ENCODE measurements at places on chromosomes 13 and 19. TPM values are rescaled to one million over a fixed set of nuclear protein-coding genes. Genes with fewer than 3 reads are reported as not detected.

- no peak for DNase-seq
Measured at GRCh38 chr13:32925506-32925905, 90.7 kb upstream of the KL start.

GRCh38 chr19:38648769-38649304, 1.4 kb downstream of the ACTN4 start:
- no peak for DNase-seq

ARRDC5 gene
- polyA plus RNA-seq, result not detected

- DNase-seq, result no peak
Measured at GRCh38 chr19:1173159-1173844, 766 bp downstream of the SBNO2 start.

- peak; percentile 75 for DNase-seq
Measured at GRCh38 chr19:10543420-10544241, at the start of gene ATG4D. TSS of gene ATG4D (plus strand) at chr19:10543904. CDS start at chr19:10544091, 187 bp downstream.

DNA sequence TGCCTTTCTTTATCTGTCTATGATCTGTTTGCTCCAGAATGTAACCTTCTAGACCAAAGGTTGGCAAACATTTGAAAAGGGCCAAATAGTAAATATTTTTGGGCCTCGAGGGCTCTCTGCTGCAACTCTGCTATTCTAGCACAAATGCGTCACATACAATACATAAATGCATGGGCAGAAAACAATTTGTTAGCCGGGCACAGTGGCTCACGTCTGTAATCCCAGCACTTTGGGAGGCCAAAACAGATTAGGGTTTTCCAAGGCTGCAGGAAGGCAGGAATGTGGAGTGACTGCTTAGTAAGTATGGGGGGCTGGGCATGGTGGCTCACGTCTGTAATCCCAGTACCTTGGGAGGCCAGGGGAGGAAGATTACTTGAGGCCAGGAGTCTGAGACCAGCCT, 21.9 kb upstream of the EVI5L start:
- no peak for DNase-seq

DNA sequence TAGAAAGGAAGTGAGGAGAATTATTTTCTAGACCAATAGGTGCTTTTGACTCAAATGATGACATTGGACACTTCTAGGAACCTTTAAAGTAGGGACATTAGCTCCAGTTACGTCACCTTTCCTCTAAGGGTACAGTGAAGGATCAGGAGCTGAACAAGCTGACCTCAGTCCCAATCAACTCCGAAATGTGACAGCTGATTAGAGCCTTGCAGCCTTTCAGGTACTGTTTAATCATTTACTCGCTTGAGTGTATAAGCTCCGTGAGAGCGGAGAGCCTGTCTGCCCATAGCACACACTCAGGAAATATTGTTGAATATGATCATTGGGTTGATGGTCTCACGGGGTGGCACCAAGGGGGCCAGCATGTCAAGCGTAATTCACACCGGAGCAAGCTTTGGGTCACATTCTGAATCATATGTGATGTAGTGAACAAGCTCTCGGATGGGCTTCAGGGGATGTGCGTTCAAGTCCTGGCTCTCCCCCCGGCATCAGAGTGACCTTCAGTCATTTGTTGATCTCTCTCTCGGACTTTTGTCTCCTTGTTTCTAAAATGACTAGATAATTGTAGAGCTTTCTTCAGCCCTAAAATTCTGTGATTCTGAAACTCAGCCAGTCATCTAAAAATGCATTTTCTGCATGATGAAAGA, 141.9 kb downstream of the ZIC5 start:
- DNase-seq, result no peak

DNA sequence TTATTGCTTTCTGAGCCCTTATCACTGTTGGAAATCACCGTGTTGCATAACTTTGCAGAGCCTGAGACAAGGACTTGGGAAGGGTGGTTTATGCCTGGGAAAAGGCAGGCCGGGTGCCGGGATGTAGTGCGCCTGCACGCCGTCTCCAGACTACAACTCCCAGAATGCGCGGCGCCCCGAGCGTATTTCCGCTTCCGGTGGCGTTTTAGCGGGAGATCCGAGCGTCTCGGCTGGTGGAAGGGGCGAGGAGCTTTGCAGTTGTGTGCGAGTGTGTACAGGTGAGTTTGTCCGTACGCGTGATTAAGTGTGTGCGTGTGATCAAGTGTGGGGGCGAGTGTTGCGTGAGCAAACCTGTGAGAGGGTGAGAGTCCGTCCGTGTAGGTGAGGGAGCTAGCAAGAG, 75.4 kb downstream of the PEG3 start:
- DNase-seq, result peak; percentile 91

CLEC11A gene
- 17.4 TPM for polyA plus RNA-seq

MAMSTR gene
- 47.0 TPM for polyA plus RNA-seq

DNA sequence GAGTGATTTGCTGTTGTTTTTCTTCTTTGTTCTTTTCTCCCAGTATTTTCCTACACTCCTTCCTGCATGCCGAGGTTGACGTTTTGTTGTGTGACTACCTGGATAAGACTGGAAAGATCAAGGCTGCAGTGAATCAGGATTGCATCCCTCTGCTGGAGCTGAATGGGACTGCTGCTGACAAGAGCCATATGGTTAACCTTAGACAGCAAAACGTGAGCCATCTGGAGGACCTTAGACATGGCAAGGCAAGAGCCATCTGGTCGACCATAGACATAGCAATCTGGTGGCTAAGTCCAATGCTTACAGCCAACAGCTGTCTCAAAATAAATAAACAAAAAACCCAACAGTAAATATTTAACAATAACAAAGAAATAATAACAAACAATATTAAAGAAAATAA, 42.6 kb upstream of the ZNF91 start:
- no peak for DNase-seq

DNA sequence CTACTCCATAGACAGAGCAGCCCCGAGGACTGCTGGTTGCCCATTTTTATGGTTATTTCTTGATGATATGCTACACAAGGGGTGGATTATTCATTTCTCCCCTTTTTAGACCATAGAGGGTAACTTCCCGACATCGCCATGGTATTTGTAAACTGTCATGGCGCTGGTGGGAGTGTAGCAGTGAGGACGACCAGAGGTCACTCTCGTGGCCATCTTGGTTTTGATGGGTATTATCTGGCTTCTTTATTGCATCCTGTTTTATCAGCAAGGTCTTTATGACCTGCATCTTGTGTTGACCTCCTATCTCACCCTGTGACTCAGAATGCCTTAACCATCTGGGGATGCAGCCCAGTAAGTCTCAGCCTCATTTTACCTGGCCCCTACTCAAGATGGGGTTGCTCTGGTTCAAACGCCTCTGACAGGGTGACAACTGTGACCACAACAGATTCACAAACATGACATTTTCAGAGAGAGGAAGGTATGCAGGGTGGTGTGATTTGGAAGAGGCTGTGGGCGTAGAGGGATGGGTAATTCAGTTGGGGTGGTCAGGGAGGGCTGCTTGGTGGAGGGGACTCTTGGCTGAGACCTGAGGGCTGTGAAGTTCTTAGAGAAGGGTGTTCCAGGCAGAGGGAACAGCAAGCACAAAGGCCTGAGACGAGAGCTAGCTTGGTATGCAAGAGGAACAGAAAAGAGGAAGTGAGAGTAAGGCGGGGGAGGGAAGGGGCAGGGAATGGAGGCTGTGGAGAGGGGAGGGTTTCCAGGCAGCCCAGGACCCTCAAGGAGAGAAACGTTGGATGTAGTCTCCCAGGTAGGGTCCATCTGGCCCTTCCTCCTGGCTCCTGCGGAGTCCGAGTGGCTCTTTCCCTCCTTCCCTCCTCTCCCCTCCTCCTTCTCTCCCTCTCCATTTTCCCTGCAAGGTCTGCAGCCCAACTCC, 23.5 kb downstream of the FAM187B start:
- no peak for DNase-seq

HSD17B14 gene
- 4.1 TPM for polyA plus RNA-seq

DNA sequence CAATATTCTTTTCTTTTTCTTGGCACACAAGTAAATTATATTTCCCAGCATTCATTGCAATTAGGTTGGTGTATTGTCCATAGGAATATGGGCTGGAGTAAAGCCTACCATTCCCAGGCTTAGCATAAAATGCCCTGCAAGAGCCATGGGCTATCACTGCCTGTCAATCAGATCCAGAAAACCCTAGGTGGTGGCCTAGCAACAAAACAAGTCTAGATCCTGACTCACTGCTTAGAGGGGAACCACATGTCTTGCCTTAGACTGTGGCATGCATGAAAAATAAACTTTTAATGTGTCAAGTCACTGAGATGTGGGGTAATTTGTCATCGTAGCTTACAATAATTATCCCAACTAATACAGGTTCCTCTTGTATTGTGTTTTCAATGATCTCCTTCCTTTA, 16.2 kb downstream of the SOX21 start:
- no peak for DNase-seq

GRCh38 chr19:56692206-56692895, 20.8 kb upstream of the ZNF835 start:
- no peak for DNase-seq

DNA sequence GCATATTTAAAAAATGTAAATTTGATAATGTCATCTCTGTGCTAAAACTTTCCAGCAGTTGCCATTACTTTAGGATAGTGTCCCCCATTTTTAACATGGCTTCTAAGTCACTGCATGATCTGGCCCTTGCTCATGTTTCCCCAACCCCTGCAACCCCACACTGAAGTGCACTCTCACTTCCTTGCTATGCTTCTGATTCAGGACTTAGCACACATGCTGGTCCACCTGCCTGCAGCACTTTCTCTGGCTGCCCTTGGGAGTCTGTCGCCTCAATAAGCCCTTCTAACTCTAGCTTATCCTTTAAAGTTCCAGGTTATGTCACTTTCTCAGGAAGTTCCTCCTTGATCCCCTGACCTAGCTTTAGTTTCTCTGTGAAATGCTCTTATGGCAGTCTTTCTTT, 241.0 kb downstream of the POSTN start:
- DNase-seq, result no peak

- no peak for DNase-seq
Measured at GRCh38 chr19:42086770-42087550, 11.0 kb downstream of the ZNF574 start.

All from muscle of back (tissue), 13 donors.